ENCODE measurements at places on chromosomes 4 and X.

DNA sequence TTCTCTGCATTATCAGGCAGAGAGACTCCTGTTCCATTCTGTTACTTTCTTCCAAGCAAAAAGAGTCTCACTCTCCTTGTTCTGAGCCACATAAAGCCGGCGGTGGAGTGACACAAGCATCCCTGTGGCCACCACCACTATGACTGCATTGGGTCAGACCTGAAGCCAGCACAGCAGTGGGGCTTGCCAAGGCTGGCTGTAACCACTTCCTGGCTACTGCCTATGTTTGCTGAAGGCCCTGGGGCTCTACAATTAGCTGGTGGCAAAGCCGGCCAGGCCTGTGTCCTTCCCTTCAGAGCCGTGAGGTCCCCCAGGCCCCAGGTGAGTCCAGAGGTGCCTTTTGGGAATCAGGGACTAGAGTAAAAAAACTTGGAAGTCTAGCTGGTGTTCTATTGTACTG lies 31.8 kb downstream of the PLAC8 start:
- DNase-seq: peak; percentile 55

- DNase-seq: peak; percentile 39
Observed at GRCh38 chr4:67593741-67594175, 35.2 kb downstream of the STAP1 start.

GRCh38 chr4:115418635-115419396 lies 305.4 kb upstream of the NDST4 start:
- no peak for DNase-seq

- no peak for DNase-seq
Observed at GRCh38 chr4:40960941-40961340, 211.2 kb downstream of the NSUN7 start.

DNA sequence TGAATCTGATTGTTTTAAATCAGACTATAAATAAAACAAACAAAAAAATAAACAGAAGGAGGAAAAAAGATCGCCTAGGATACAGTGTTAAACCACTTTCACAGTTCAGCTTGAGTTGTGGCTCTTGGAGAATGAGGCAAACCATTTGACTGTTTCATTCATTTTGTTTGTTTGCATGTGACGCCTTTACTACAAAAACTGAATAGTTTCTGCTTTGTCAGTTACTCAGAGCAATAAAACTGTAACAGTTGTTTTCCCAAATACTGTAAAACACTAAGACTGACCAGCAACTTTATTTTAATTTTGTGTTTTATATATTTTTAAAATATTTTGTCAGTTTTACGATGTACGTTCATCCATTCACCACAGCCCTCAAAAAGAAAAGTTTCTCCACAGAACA lies 214.5 kb downstream of the FBXW7 start:
- no peak for DNase-seq

- DNase-seq: no peak
Observed at GRCh38 chr4:92791871-92792440, 488.2 kb downstream of the GRID2 start.

- DNase-seq: no peak
Observed at GRCh38 chrX:15849555-15849954, 5.1 kb downstream of the AP1S2 start.
